ENCODE measurements at places on chromosomes 2 and 18.

DNA sequence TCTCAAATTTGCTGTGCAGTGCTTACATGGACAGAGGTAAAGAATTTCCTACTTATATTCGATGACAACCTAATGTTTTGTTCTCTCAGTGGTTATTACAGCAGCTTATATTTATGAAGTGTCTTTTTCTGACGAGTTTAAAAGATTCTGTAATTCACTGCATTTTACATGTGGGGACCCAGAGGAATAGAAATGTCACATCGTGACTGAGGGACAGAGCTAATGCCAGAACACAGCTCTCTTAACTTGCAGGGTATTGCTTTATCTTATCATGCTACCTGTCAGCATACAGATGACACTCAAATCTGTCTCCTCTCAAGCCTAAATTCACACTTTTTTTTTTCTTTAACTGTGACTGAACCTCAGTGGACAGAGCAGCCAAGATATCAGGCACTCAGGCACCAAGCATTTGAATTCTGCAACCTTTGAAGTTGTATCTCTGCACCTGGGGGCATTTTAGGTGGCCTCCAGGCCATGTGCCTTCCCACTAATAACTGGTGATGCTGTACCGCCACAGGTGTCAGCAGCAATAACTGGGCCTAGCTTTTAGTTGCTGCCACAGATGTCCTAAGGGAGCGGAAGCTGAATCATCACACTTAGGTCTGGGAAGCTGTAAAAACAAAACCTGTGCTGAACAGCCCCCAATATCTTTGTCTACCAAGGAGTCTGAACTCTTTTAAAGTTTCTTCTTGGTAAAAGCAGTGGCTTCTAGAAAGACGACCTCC lies 315.8 kb upstream of the NRP2 start:
- no peak for DNase-seq

- DNase-seq, result no peak
Measured at GRCh38 chr2:134706587-134707329, 12.0 kb downstream of the TMEM163 start.

GRCh38 chr18:80175451-80176204 lies 66.6 kb downstream of the ADNP2 start:
- peak; percentile 83 for DNase-seq

GRCh38 chr18:13455960-13456481 lies 237.5 kb downstream of the LDLRAD4 start:
- DNase-seq, result peak; percentile 77

GRCh38 chr2:136357007-136357380 lies 239.0 kb upstream of the CXCR4 start:
- DNase-seq, result no peak

GRCh38 chr2:56685205-56685604 lies 501.4 kb downstream of the CCDC85A start:
- DNase-seq, result no peak

GRCh38 chr2:220550995-220551700 lies 923.7 kb downstream of the SLC4A3 start:
- no peak for DNase-seq

- DNase-seq, result no peak
Measured at GRCh38 chr18:58666176-58666575, 5.1 kb upstream of the MALT1 start.
